RKO (cell line): ENCODE measurements at places on chromosomes 7 and 10.

GRCh38 chr7:22025075-22025474 is 79.4 kb upstream of the CDCA7L start:
- DNase-seq: no peak

DNA sequence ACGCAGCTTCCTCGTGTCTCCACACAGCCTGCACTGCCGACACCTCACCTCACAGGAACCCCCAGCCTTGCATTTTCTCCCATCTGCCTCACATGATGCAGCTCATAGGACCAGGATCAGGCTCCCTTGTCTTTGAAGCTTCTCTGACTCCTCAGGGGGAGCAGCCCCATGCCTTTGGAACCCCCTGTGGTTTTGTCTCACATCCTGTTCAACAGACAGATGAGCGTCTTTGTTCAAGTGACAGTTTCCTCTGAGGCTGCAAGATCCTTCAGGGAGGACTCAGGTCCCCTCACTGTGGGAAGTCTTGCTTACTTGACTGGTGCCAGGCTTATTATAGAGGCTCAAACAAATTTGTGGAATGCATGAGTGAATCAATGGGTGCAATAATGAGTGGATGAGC is 667.1 kb downstream of the INHBA start:
- no peak for DNase-seq

DNA sequence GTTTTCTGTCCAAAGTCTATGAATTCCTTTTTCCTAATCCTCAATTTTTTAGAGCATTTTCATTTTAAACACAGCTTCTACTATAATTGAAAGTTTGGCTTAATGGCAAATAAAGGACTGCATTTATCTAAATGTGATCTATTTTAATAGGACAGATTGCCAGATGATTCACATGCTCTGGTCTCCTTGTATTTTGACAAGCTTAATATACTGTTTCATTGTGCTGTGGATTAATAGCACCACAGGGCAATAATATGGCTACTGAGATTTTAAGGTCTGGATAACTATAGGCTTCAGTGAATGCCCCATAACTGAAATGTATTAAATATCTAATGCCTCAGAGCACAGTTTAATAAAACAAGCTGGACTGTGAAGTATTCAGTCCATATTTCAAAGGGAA is 1362.8 kb downstream of the XPNPEP1 start:
- DNase-seq: no peak

DNA sequence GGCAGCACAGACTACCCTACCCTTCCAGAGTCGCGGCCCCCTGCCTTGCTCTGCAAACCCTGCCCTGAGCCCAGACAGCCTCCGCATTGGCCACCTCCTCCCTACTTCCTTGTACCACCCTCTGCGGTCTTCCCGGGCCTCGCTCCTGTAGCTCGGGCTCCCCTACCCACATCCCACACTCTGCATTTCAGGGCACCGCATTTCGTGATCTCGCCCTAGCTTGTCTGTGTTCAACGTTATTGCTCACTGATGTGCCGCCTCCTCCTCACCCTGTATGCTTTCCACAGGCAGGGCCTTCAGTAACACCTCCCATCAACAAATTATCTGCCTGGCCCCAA is 6.6 kb downstream of the PDIA4 start:
- DNase-seq: no peak

DNA sequence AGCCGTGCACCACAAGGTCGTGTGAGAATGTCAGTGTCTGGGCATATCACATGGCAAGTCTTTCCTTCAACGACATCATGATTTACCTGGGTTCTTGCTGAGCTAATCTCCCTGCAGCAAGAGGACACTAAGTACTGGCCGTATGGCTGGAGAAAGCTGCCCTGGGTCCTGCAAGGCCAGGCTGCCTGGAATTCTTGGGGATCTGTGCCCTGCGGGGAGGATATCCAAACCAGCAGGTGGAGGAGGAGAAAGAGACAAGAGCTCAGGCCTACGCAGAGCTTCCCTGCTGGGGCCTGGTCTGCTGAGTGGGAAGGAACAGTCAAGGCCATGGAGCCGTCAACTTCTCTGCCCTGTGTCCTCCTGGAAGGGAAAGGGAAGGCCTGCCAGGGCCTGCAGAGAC is 552.6 kb downstream of the LRMDA start:
- DNase-seq: no peak

DNA sequence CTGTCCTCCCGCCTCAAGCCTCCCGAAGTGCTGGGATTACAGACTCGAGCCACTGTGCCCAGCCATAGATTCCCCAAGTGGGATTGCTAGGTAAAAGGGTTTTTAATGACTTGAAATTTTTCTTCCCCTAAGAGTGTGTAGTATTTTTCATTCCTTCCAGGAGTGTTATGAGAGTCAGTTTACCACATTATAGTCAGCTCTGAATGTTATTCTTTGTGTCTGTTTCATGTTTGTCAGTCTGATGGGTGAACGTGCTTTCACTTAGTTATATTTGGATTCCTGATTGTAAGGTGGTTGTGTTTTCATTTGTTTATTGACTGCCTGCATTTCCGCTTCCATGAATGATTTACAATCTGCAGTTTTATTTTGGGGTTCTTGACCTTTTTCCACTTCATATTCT is 6.3 kb downstream of the ZNF212 start:
- DNase-seq: no peak

- DNase-seq: no peak
These were observed 14.0 kb upstream of the GRIFIN start for GRCh38 chr7:2490181-2490651.

- no peak for DNase-seq
These were observed 32.2 kb upstream of the ZNF438 start for GRCh38 chr10:31063841-31064240.

DNA sequence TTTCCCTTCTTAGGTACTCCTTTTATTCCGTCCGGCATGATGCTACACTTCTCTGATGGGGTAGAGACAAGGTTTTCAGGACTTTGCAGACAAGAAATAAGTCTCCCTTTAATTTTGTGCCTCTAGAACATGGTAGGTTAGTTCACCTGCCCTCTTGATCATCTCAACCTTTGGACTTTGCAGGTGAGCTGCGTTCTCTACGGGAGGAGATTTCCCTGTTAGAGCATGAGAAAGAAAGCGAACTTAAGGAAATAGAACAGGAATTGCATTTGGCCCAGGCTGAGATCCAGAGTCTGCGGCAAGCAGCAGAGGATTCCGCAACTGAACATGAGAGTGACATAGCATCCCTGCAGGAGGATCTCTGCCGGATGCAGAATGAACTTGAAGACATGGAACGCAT is 9.2 kb downstream of the CCDC136 start:
- DNase-seq: no peak

DNA sequence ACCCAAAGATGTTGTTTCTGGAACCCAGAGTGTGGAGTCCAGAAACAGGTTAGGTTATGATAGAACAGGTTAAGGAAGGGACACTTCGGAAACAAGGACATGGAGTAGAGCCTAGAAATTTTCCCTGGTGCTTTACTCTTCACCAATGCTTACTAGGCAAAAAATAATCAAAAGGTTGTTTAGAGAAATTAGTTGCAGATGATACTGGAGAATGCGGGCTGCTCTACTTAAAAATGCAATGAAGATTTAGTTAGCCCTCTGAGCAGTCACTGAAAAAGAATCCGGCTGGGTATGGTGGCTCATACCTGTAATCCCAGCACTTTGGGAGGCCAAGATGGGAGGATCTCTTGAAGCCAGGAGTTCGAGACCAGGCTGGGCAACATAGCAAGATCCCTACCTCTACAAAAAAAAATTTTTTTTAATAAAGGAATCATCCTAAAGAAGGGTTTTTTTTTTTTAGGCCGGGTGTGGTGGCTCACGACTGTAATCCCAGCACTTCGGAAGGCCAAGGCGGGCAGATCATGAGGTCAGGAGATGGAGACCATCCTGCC is 3.3 kb upstream of the UBE2H start:
- no peak for DNase-seq

DNA sequence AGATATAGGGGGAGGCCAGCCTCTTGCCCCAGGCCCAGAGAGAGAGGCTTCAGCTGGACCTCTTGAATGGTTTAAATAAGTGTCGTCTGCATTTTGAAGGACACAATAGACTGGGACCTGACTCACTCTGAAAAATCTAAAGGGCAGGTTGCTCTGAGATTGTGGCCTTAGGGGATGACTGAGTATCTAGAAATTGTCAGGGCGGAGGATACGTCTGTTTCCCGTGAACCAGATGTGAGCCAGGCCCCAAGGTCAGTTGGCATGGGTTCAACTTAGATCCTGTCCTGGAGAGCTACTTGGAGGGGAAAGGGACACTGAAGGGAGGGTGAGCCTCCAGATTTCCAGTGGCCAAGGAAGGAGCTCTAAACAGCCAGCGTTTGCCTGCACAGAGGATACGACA is 110.2 kb downstream of the CHN2 start:
- DNase-seq: no peak

- DNase-seq: no peak
These were observed 116.1 kb downstream of the FANK1 start for GRCh38 chr10:126012485-126012884.

GRCh38 chr7:21980926-21981500 is 35.3 kb upstream of the CDCA7L start:
- no peak for DNase-seq

- DNase-seq: no peak
These were observed 34.3 kb downstream of the FAM204A start for GRCh38 chr10:118307859-118308258.

DNA sequence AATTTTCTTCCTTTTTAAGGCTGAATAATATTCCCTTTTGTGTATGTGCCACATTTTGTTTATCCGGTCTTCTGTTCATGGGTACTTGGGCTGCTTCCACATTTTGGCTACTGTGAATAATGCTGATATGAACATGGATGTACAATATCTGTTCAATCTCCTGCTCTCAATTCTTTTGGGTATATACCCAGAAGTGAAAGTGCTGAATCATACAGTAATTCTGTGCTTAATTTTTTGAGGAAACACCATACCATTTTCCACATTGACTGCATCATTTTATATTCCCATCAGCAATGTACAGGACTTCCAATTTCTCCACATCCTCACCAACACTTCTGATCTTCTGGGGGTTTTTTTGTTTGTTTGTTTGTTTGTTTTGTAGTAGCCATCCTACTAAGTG is 135.0 kb upstream of the INHBA start:
- no peak for DNase-seq

DNA sequence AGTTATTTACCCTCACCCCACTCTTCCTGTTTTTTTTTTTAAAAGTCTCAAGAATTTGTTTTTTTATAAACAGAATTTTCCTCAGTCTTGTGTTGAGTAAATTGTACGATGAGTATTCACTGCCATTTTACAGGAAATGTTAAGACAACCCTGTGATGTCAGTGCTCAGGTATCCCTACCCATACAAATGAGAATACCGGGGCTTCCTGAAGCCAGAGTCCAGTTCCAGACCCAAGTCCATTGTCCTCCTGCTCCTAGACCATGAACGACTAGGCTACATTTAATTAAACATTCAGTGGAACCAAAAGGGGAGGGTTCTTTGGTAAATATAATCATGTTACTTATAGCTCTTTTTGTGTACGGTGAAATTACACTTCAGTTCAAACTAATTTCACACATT is 79.2 kb downstream of the GNAI1 start:
- DNase-seq: no peak

DNA sequence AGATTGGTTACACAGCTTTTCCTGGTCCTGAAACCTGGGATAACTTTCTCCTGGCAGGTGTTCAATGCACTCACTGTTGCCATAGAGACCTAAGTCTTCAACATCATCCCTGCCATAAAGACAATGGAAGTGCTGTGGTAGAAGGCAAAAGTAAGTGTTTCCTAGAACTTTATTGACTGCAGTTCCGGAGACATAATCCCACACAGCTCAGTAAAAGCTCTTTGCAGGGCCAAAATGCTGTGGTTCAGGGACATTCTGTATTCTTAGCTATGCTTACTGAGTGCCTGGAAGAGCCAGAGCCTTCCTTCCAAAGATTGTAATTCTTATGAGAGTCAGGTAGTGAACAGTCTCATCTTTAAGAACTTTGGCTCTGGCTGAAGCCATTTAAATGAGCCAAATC is 5.3 kb downstream of the WIPF3 start:
- DNase-seq: no peak

DNA sequence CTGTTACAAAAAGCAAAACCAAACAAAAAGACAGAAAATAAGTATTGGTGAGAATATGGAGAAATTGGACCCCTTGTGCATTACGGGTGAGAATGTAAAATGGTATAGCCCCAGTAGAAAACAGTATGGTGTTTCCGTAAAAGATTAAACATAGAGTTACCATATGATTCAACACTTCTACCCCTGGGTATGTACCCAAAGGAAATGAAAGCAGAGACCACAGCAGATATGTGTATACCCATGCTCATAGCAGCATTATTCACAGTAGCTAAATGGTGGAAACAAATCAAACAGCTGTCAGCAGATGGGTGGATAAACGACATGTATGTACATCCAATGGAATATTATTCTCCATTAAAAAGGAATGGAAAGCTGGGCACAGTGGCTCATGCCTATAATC is 42.4 kb downstream of the STARD3NL start:
- no peak for DNase-seq

GRCh38 chr10:62264126-62264525 is 4.5 kb downstream of the RTKN2 start:
- no peak for DNase-seq

DNA sequence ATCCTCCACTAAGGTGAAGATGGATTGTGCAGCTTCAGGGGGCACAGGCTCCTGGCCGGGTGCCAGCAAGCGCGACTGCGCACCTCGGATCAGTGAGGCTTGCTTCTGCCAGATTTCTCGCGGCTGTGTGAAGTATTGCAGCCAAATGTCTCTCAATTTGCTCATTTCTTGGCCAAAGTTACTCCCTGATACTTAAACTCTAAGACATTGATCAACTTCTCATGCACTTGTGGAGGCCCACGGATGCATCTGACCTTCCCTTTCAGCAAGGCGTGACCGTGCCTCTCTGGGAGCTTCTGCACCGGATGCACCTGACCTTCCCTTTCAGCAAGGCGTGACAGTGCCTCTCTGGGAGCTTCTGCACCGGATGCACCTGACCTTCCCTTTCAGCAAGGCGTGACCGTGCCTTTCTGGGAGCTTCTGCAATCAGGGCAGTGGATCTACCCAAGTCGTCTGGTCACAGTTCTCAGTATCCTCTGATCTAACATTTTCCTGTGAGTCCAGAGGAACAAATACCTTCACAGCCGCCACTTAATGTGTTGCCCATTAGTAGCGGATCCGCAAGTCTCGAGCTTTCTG is 248.3 kb downstream of the ADARB2 start:
- DNase-seq: no peak

DNA sequence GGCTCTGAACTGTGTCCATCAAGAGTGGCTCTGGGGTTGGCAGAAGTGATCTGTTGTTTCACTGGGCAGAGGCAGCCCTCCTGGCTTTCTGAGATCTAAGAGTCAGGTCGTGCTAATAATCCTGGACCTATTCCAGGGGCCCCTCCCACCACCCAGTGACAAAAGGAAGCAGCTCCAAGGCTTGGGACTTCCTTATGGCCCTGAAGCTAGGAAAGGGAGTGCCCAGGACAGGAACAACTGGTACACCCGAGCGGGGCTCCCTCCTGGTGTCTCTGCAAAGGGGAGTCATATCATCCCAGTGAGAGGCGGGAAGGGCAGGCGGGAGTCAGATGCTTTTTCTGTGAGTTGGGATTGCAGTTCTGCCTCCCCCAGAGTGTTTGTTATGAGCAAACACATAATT is 32.3 kb downstream of the RPS24 start:
- DNase-seq: no peak
